ENCODE measurements at places on chromosomes 5 and 9.

- no peak for DNase-seq
Observed at GRCh38 chr9:93827545-93828330, 127.4 kb downstream of the BARX1 start.

GRCh38 chr5:62143268-62144229 is 162.5 kb upstream of the KIF2A start:
- DNase-seq = no peak

- no peak for DNase-seq
Observed at GRCh38 chr5:177304392-177305119, 957 bp downstream of the PRELID1 start.

DNA sequence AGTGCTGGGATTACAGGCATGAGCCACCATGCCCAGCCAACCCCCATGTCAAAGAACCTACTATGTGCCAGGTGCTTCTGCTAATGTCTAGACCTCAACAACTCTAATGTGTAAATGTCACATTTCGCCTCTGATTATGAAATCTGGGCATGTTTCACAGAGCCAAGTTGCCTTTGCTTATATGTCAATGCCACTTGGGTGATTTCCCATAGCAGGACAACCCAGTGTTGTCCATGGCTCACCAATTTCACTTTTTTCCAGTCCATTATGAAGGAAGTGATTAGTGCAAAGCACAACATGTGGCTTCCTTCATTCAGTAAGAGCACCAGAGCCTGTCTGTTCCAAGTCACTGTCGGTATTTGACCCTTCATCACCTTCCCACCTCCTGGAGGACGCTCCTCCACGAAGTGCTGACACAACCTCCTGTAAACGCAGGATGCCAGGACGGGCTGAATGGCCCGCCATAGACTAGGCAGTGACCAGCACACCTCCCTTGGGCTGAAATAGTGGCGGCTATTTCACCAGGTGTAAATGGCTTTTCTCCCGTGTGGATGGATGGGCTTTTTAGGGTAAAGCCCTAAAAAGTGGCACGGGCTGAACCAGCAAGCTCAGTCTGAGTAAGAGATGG is 962 bp upstream of the PKN3 start:
- no peak for DNase-seq

- no peak for DNase-seq
Observed at GRCh38 chr5:1437876-1438559, 7.2 kb downstream of the SLC6A3 start.

GRCh38 chr5:45417285-45417998 is 278.7 kb downstream of the HCN1 start:
- DNase-seq = no peak

GRCh38 chr5:147223343-147223742 is 11.5 kb upstream of the STK32A start:
- no peak for DNase-seq

GRCh38 chr9:11469745-11470144 is 856.9 kb upstream of the PTPRD start:
- DNase-seq = no peak

DNA sequence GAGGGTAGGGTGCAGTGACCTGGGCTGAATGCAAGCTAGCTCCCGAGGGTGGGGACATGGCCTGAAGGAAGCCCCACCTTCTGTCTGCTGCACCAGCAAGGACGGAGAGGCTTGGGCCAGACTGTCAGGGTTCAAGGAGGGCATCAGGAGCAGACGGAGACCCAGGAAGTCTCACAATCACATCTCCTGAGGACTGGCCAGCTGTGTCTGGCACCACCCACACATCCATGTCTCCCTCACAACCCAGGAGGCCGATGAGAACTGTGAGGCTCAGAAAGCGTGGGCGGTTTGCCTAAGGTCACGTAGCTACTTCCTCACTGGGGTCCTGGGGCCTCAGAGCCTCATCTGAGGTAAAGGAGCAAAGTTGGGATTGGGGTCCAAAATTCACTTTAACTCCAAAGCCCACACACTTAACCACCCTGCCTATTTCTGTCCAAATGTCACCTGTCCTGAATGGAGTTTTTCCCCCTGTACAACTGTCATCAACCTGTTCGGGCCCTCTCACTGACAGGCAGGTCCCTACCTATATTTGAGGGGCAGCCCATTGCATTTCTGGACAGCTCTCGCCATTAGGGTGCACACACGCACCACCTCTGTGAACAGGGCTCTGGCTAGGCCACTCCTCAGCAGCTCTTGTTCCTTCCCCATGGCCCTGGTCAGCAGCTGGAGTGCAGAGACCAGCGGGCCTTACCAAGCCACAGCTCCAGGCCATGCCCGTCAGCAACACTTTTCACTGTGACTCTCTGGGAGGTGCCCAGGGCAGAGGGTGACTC is 3.4 kb downstream of the IL13 start:
- no peak for DNase-seq

- no peak for DNase-seq
Observed at GRCh38 chr5:176446884-176447590, 1.1 kb upstream of the FAF2 start.
